ENCODE measurements at places on chromosomes 4 and X. TPM values are rescaled to one million over a fixed set of nuclear protein-coding genes. Genes with fewer than 3 reads are reported as not detected.

GRCh38 chrX:95718746-95719145 lies 965.9 kb upstream of the DIAPH2 start:
- no peak for DNase-seq

GRCh38 chr4:71261633-71262121 lies 77.1 kb upstream of the SLC4A4 start:
- no peak for DNase-seq

ADH1B gene
- under 0.01 TPM for total RNA-seq

- DNase-seq = no peak
Observed at GRCh38 chr4:74395633-74396032, 30.7 kb downstream of the EREG start.

GCNA gene
- 0.81 TPM for total RNA-seq

- DNase-seq = no peak
Observed at GRCh38 chr4:3210467-3210866, 38.5 kb upstream of the MSANTD1 start.

TLR2 gene
- 3.5 TPM for total RNA-seq

DNA sequence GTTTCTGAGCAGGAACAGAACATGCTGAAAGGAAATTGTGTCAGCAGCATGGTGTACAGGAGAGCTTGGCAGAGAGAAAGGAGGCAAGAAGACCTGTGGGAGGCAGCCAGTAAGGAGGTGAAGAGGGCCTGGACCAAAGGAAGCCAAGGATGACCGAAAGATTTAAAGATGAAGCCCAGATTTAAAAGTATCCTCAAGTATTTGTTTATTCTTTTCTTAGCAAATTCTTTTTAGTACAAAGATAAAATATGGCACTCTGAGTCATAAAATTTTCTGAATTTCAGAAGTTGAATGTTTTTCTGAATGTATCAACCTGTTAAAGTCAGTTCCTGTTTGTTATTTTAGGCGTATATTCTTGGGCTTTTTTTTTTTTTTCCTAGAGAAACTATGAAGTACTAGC lies 3.5 kb downstream of the PKD2 start:
- no peak for DNase-seq

GRCh38 chr4:152010710-152011079 lies 249.9 kb upstream of the GATB start:
- no peak for DNase-seq

- DNase-seq = no peak
Observed at GRCh38 chr4:101104312-101105052, 242.8 kb downstream of the PPP3CA start.

VCX2 gene
- total RNA-seq = not detected

GRCh38 chrX:47992669-47993068 lies 11.1 kb downstream of the ZNF182 start:
- no peak for DNase-seq

DNA sequence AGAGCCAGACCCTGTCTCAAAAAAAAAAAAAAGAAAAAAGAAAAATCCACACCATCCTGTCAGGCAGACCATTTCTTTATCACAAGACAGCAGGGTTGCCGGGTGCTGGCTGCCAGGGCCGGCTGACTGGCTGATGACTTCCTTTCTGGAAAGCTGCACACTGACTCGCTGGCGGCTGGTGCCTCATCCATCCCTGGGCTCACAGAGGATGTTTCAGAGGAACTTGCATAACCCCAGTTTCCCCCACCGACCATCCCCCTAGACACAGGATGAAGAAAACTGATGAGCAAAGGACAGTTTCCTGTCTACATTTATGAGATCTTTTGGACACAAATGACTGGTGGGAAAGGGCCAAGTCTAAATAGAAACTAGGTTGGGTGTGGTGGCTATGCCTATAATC lies 14.1 kb downstream of the HPSE start:
- DNase-seq = no peak

SHROOM2 gene
- total RNA-seq = under 0.01 TPM

DNA sequence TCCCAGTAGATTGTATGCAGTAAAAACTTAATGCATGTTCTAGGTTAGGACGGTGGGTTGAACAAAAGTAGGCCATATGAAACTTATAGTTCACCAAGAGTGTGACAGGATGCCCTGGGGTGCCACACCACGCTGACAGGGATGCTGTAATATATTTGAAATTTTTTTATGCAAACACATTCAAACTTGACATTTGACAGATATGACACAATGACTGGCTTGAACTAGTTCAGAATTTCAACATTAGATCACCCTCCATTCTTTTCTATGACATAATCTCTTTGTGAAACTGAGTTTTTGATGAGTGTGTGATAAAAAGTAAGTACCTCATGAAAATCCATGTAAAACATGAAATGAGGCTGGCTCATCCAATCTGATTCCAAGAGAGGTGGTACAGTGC lies 198.4 kb downstream of the PALLD start:
- DNase-seq = no peak

DNA sequence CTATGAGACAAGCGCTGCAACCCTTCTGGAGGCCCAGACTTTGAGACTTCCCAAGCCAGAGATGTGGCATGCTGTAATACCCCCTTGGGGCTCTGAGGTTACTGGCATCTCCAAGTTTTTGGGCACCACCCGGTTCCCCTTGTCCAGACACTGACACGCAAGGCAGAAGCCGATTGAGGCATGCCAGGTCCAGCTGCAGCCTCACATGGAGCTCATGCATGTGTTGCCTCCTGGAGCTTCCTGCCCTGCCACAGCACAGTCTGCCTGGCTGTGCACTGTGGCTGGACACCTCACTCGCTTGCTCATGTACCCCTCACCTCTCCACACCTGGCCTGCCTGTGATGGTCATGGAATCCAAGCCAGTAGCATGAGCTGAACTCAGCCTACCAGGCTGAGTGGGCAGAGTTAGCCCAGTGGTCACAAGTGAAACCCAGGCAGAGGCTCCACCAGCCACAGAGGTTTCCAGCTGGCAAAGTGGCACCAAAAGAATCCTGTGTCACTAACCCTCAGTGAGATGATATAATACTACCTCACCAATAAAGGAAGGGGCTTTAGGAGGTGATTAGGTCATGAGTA lies 789.2 kb upstream of the INTU start:
- no peak for DNase-seq

CHRNA9 gene
- 0.27 TPM for total RNA-seq

SSR4 gene
- total RNA-seq = 268 TPM

- DNase-seq = no peak
Observed at GRCh38 chr4:181661090-181661489, 582.1 kb upstream of the TENM3 start.

GRCh38 chr4:81960961-81961360 lies 412.8 kb downstream of the HNRNPD start:
- DNase-seq = no peak

- DNase-seq = no peak
Observed at GRCh38 chr4:121930304-121930703, 21.6 kb downstream of the TRPC3 start.

NDST3 gene
- 0.27 TPM for total RNA-seq

NCAPG gene
- total RNA-seq = 1.6 TPM
